Smooth muscle cell of the brain vasculature (primary cell): ENCODE measurements at places on chromosomes 11 and 22.

DNA sequence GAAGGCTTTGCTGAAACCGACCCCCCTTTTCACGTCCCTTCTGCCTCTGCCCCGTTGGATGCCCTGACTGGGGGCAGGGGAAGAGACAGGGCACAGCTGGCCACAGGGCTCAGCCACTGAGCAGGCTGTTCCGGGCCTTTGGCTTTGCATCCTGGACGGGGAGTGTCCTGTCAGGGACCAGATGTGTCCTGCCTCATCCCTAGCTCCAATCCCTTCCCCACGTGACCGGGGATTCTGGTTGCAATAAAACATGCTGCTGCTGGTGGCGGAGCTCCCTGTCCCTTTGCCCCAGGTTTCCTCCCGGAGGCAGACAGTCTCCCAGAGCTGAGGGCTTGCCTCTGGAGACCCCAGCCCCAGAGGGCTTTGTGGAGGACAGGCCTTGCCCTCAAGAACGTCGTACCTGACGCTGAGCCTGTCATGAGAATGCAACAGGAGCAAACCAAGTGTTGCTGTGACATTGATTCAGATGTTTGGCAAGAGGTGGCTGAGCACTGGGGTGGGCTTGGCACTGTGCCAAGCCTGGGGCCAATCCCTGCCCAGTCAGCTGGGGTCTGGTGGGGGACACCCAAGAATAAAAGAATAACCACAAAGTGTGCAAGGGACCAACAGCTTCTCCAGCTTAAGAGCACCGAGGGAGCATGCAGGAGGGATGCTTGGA is 7.3 kb downstream of the CDC42EP2 start:
- DNase-seq, result no peak

DNA sequence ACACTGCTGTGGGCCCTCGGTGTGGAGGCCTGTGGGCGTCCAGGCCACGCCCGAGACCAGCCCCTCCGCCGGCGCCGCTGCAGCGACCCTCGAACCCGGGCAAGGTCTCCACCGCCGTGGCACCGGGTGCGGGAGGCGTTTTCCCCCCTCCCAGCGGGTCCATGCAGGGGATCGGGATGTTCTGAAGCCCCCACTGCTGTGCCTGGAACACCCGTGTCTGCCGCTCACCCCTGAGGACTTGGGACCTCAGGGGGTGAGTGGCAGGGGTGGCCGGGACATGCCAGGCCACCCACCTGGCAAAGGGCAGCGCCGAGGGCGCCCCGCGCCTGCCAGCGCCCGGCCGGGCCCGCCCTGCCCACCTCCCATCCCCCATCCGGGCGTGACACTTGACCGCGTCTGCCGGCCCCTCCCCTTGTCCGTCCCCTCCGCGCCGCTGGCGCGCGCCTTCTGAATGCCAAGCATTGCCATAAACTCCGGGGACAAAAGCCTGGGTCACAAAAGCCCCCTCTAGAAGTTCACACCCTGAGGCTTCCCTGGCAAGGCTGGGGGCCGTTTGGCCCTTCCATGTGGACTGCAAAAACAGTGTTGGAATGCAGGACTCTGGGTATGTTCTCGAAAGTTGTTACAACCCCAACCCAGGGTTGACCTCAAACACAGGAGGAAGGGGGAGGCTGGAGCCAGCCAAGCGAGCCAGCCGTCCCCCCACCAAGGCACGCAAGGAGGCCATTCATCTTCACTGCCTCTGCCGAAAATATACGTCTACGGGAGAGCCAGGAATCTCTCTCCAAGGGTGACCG is 819 bp upstream of the KCNQ1OT1 start:
- no peak for DNase-seq

DNA sequence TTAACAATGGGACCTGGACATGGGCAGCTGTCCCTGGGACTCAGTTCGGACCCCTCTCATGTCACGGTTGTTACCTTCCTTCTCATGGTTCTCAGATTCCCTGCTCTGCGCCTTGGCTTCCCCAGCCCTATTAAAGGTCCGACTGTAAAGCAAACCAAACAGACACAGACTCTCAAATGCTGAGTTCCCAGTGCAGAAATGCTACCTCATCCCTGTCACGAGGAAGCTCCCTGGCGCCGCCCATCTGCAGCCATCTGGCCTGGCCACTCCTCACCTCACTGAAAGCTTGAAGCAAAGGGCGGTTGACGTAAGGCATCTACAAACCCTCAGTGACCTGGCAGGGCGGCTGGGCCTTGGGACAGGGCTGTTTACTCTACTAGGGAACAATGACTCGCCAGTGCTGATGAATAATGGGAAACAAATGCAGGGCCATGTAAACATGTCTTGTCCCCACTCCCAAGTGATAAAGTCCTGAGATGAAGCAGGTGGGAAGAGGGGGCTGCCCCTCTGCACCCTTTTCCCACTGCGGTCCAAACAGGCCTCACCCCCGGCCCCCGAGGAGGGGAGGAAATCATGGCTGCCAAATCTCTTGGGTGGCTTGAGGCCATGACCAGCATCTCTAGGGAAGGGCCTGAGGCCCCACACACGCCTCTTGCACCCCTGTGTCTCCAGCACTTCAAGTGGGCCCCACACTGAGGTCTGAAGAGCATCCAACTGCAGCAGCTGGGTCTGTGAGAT is 49.3 kb downstream of the SCUBE1 start:
- DNase-seq, result no peak

GRCh38 chr22:46145361-46145851 is 4.9 kb upstream of the PPARA start:
- DNase-seq, result no peak

DNA sequence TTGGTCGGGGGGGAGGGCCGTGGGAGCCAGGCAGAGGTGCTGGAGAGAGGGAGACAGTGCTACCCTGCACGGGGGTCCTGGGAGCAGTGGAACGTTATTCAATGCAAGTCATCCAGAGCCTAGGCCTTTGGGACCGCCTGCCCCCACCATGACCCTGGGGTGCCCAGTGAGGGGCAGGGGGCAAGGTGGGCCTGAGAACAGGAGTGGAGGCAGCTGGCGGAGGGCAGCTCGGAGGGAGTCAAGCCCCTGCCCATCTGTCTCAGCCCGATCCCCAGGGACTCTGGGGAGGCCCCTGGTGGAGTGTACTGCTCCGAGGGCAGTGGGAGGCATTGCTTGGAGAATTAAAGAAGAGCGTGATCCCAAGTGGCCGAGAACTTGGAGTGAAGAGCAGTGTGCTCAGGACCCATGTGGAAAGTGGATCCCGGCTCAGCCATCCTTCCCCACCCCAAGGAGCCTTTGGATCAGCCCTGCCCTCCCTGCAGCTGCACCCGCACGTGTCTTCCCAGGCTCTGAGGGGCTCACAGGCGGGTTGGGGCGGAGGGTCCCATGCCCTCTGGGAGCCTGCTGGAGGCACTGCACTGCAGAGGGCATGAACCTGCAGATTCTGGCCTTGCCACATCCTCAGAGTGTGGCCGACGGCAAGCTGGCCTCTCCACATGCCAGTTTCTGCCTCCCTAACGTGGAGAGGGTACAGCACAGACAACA is 34.0 kb upstream of the SMIM38 start:
- no peak for DNase-seq

- no peak for DNase-seq
Measured at GRCh38 chr11:69576069-69576782, 64.7 kb upstream of the CCND1 start.

GRCh38 chr11:88208745-88209144 is 33.5 kb upstream of the RAB38 start:
- no peak for DNase-seq

DNA sequence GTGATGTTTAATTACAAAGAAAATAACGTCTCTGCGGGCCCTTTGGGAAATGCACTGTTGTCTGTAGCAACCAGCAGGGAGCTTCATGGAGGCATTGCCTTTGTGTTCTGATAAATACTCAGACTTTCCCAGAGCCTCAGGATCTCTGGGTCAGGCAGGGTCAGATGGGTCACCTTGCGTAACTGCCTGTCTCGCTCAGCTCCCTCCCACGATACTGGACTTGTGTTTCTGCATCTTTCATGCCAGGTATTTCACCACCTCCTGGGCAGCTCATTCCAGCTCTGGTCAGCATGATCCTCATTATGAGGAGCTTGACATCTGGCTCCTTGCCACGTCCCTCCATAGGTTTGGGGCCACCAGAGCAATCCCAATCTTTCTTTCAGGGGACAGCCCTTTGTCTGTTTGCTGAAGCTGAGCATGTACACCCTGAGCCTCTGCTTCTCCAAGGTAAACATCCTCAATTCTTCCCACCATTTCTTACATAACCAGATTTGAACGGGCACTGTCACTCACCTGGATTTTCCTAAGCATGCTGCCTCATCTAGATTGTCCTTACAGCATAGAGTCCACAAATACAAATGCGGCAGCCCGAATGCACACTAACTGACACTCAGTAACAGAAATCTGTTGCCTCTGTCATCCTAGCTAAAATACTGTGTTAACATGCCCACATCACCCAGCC is 162.3 kb downstream of the LARGE1 start:
- no peak for DNase-seq

GRCh38 chr11:14577835-14578529 is 57.8 kb upstream of the PSMA1 start:
- DNase-seq, result no peak

DNA sequence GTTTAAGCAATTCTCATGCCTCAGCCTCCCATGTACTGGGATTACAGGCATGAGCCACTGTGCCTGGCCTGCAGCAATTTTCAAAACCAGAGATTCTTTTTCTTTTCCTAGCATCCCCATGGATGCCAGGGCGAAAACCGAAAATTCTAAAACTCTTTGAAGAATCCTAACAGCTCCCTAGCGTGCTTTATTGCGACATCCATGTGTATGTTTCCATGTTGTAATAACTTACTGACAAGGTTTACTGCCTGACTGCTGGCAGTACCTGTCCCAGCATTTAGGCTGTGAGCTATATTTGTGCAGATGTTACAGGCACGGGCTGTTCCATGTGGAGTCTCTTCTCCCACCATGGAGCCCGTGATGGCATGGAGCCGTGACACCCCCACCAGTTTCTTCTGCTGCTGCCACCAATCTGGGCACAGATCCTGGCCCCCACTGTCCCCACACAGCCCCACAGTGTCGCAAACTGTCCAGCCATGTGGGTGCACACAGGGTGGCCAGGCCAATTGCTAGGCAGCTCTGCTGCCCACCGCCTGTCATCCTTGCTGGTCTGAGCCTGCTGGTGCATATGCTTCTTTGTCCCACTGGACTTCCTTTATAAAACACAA is 7.1 kb upstream of the TAB1 start:
- DNase-seq, result no peak

DNA sequence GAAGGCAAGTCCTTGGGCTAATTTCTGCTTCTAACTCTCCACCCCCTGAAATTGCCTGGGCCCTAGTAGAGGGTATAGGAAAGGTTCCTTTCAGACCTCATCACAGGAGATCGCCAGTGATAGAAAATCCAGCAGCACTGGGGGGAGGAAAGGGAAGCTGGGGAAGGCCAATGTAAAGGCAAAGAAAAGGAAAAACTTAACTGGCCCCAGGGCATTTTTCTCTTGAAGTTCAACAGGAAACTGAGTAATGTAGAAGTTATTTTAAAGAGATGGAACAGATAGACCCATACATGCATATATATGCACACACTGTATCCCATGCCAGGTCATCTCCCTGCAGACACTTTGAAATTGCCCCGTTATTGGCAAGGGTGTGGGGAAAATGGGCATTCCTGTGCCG is 134.0 kb downstream of the TRIM44 start:
- no peak for DNase-seq

DNA sequence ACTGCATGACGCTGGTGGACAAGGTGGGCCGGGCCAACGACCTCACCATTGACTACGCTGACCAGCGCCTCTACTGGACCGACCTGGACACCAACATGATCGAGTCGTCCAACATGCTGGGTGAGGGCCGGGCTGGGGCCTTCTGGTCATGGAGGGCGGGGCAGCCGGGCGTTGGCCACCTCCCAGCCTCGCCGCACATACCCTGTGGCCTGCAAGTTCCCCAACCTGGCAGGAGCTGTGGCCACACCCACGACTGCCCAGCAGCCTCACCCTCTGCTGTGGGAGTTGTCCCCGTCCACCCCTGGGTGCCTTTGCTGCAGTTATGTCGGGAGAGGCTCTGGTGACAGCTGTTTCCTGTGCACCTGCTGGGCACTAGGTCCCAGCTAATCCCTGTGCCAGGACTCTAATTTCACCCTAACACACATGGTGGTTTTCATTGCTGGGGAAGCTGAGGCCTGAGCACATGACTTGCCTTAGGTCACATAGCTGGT is 49.0 kb upstream of the PPP6R3 start:
- no peak for DNase-seq

GRCh38 chr11:66743271-66743968 is 14.4 kb upstream of the SPTBN2 start:
- no peak for DNase-seq

DNA sequence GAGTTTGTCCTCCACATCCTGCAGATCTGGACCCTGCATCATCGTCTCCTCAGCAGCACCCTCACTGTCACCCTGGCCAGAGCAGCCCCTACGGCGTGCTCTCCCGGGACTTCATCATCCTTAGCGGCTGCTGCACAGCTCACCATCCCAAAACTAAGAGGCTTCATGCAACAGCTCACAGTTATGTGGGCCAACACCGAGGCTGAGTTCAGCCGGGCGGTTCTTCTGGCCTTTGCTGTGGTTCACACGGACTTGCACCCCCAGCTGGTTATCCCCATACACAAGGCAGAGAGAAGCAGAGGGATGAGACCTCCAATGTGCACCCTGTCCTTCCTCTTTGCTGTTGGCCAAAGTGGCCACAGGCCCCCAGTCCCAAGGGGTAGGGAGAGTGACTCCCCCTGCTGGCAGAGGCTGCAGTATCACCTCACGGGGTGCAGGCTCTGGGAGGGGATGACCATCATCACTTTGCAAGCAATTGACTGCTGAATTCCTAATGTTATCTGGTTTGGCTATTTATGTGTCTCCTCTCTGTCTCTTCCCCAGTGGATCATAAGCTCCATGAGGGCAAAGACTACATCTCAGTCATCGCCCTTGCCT is 276.8 kb downstream of the BRD1 start:
- no peak for DNase-seq

DNA sequence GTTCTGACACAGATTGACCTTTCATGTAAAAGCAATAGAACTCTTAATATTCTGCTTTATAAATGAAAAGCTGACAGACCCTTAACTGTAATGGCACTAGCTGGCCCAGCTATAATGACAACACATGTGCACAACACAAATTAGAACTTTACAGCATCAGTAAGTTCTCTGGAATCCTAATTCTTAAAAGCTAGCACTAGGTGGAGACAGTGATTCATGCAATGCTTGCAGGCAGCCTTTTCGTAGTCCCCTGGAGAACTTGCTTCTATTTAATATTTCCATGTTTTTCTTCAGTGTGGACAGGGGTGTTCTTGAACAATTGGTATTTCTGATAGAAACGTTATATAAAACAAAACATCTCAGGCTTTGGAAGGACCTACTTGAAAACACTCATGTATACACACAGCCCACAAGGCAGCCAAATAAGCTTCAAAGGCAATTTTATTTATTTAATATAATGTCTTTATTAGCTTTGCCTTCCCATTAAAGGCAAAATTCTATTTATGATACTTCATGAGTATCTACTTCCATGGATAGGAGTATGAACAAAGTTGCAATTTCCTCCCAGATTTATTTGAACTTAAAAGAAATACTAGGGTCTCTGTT is 374.3 kb upstream of the MPPED2 start:
- no peak for DNase-seq

DNA sequence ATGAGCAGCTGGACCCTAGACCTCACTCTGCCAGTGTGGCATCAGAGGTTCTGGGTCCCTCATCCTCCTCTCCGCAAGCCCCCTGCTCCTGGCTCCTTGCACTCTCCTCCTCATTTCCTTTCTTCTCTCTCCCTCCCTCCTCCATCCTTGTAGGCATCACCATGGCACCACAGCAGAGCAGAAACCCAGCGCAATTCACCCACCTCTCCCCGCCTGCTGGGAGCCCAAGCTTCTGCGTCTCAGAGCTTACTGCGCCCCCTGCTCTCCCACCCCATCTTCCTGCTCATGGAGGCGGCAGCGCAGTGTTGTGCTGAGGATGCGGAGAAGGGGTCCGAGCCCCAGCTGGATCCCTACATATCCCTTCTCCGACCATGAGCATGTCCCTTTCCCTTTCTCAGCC is 1.7 kb downstream of the CHRM1 start:
- no peak for DNase-seq
